ENCODE measurements at places on chromosomes 3 and 15. TPM values are rescaled to one million over a fixed set of nuclear protein-coding genes. Genes with fewer than 3 reads are reported as not detected.

GRCh38 chr3:184814214-184814613, 2.2 kb downstream of the VPS8 start:
- no peak overlapping the region for H3K4me3 ChIP-seq
- DNase-seq: no peak
- H3K4me1 ChIP-seq: peaks cover 14% of the 10 kb centered on the region

DNA sequence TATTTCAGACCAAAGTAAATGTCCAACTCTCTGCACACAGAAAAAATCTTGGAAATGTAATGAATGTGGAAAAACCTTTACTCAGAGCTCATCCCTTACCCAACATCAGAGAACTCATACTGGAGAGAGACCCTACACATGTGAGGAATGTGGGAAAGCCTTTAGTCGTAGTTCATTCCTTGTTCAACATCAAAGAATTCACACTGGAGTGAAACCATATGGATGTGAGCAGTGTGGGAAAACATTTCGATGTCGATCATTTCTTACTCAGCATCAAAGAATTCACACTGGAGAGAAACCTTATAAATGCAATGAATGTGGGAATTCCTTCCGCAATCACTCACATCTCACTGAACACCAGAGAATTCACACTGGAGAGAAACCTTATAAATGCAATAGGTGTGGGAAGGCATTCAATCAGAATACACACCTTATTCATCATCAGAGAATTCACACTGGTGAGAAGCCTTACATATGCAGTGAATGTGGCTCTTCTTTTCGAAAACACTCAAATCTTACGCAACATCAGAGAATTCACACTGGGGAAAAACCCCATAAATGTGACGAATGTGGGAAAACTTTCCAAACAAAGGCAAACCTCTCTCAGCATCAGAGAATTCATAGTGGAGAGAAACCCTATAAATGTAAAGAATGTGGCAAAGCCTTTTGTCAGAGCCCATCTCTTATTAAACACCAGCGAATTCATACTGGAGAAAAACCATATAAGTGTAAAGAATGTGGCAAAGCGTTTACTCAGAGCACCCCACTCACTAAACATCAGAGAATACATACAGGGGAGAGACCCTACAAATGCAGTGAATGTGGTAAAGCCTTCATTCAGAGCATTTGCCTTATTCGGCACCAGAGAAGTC, 8.0 kb upstream of the ZNF501 start:
- no peaks in the 10 kb centered on the region for H3K4me1 ChIP-seq
- no peak overlapping the region for H3K4me3 ChIP-seq
- H3K27ac ChIP-seq: no peak overlapping the region

- peaks cover 67% of the 10 kb centered on the region for H3K4me1 ChIP-seq
- peak overlapping the region; percentile 60 for H3K27ac ChIP-seq
- no peak overlapping the region for H3K4me3 ChIP-seq
- no peak for DNase-seq
- peaks cover 5% of the 10 kb centered on the region for H3K36me3 ChIP-seq
Observed at GRCh38 chr15:67076147-67076843, 10.9 kb downstream of the SMAD3 start.

GRCh38 chr3:30426293-30426993, 180.0 kb upstream of the TGFBR2 start:
- peaks cover 3% of the 10 kb centered on the region for H3K36me3 ChIP-seq
- no peaks in the 10 kb centered on the region for H3K27me3 ChIP-seq

Gene BCL2A1
- not detected for total RNA-seq

Gene PCOLCE2
- total RNA-seq: 3.8 TPM

Gene ZNF501
- 4.9 TPM for total RNA-seq

Gene PTPRG
- total RNA-seq: 51.5 TPM

Gene XCR1
- total RNA-seq: not detected

All from osteocyte (in vitro differentiated cells).